ENCODE measurements at places on chromosomes 5 and 9.

DNA sequence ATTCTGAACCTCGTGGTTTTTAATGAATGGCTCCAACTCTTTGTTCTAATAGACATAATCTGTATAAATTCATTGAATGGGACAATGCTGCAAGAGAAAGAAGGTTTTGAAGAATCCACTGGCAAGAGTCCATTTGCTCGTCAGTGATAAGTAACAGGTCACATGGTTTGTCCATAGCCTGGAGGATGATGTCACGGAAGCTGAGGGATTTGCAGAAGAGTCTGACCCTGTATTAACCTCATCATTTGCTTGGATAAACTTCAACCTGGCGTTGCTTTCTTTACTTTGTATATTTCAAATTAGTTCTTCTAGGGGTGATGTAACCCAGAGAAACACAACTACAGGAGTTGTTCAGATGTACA lies 197.4 kb downstream of the GAS1 start:
- DNase-seq = no peak

- DNase-seq = no peak
Observed at GRCh38 chr9:11915699-11916098, 777.5 kb upstream of the TYRP1 start.

GRCh38 chr5:157290981-157291711 lies 25.2 kb downstream of the CYFIP2 start:
- DNase-seq = no peak

DNA sequence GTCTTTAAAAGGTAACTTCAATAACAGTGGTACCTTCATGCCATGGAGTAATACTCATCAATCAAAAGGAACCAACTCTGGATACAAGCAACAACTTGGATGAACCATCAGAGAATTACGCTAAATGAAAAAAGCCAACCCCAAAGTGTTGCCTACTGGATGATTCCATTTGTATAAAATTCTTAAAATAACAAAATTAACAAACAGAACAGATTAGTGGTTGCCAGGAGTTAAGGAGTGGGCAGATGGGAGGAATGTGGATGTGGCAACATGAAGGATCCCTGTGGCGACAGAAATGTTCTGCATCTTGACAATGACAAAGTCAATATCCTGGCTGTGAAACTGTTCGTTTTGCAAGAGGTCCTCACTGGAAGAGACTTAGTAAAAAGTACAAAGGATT lies 50.5 kb downstream of the SPTLC1 start:
- DNase-seq = no peak

- no peak for DNase-seq
Observed at GRCh38 chr9:137000177-137000930, 4.0 kb upstream of the CLIC3 start.

- no peak for DNase-seq
Observed at GRCh38 chr9:126217797-126218196, 108.8 kb upstream of the MVB12B start.
